ENCODE measurements at places on chromosomes 3 and 15. TPM values are rescaled to one million over a fixed set of nuclear protein-coding genes. Genes with fewer than 3 reads are reported as not detected.

AGTR1 gene
- 0.55 TPM for total RNA-seq

CD80 gene
- total RNA-seq: not detected

RASGRP1 gene
- 0.22 TPM for total RNA-seq

ETV5 gene
- 59.5 TPM for total RNA-seq

TTLL13 gene
- not detected for total RNA-seq

ZNF662 gene
- 1.9 TPM for total RNA-seq

DUOXA2 gene
- total RNA-seq: not detected

RTP3 gene
- total RNA-seq: not detected

PRR20G gene
- total RNA-seq: not detected

FANCD2OS gene
- not detected for total RNA-seq

UTS2B gene
- total RNA-seq: 0.37 TPM

SLC24A1 gene
- 3.7 TPM for total RNA-seq

ILDR1 gene
- total RNA-seq: not detected

DPPA2 gene
- total RNA-seq: not detected

TF gene
- under 0.01 TPM for total RNA-seq

SLC51A gene
- total RNA-seq: 0.25 TPM

SLC28A2 gene
- not detected for total RNA-seq

CCR9 gene
- total RNA-seq: not detected

AP4E1 gene
- total RNA-seq: 19.4 TPM

TWF2 gene
- total RNA-seq: 129 TPM

AHSG gene
- total RNA-seq: not detected

MOBP gene
- total RNA-seq: under 0.01 TPM

ASB7 gene
- total RNA-seq: 21.1 TPM

U2SURP gene
- total RNA-seq: 90.1 TPM

PROK2 gene
- not detected for total RNA-seq
